Stimulated activated CD8-positive, alpha-beta memory T cell treated with anti-CD3 and anti-CD28 coated beads, Interleukin-12 subunit alpha, Interleukin-12 subunit beta, amount 100 ng/mL, for 4 hours (primary cell): ENCODE measurements at places on chromosomes 5 and 9.

GRCh38 chr5:1004461-1005248, 3.9 kb upstream of the NKD2 start:
- DNase-seq: peak; percentile 18

- DNase-seq: no peak
These were observed 109.5 kb downstream of the SMIM23 start for GRCh38 chr5:171895081-171895480.

DNA sequence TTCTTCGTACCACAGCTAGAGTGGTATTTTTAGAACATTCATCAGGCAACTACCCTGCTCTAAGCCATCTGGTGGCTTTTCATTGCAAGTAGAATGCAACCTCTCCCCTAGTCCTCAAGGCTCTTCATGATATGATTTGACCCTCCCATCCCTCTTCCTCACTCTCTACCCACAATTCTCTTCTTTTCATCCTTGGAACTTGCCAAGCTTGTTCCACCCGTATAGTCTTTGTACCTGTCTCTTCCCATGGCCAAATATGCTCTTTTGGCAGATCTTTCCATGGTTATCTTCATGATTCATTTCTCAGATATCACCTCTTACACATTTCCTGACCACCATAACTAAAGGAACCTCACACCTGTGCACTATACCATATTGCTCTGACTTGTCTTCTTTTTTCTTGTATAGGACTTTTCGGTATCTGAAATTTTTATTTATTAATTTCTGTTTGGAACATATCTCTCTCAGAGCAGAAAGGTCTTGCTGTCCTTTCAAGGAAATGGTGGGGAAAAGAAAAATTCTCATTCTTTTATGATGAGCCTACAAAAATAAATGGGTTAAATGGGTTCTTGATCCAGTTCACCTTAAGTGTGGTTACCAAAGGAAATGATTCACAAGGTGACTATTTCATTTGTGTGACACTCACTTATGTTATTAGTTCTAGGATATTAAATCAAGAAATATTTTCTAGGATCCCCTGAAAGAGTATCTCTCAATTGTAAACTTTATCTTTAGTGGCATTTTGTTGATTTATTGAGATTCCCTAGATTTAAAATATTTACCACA, 3.7 kb upstream of the CD274 start:
- DNase-seq: no peak

GRCh38 chr9:6936103-6936502, 178.3 kb downstream of the KDM4C start:
- no peak for DNase-seq

- DNase-seq: no peak
These were observed 63.0 kb downstream of the C5orf15 start for GRCh38 chr5:133905424-133905823.

GRCh38 chr5:5939759-5940370, 438.5 kb downstream of the MED10 start:
- DNase-seq: no peak

DNA sequence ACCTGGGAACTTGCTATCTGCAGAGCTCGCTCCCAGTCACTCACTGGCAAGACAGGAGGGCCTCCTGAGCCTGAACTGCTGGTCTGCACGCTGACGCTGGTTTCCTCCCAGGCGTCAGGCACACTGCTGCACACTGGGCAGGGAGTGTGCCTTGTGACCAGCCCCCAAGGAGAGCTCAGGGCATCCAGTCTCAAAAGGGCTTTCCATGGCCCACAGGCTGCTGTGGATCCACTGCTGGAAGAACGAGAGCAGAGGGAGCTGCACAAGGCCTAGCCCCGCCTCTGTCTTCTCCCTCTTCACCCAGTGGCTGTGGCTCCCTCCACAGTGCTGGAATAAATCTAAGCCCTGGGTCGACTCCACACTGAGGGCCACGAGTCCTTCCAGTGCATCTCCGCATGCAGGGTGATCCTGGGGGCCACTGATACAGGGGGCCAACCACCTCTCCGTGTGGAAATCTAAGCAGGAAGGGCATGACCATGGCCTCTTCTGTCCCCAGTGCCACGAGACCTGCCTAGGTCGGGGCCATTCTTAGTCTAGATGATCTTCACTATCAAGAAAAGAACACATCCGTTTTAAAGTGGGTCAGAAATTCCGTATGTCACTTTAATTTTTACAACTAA, 93.6 kb downstream of the CAMSAP1 start:
- DNase-seq: no peak

DNA sequence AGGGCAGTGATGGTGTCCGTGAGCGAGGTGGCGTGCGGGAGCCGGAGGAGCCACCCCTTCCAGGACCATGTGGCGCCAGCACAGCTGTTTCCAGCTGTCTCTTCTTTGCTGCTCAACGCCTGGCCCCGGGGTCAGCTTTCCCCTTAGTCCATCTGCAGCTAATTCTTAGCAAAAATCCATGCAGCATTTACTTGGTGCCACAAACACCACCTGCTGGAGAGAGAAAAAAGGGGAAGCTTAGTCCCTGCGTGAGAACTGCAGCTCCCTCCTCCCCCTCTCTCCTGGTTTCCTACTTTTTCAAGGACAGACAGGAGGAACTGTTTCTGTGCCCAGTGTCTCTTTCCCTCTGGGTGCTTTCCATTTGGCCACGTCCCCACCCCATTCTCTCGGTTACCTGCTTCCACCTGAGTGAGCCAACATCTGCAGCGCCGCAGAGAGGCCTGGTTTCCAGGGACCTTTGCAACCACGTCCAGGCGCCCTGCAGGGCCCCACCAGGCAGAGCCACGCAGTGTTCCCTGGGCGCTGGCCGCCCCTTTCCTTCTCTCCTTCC, 3.4 kb downstream of the SLC6A19 start:
- no peak for DNase-seq
